ENCODE measurements at places on chromosomes 5 and 9.

DNA sequence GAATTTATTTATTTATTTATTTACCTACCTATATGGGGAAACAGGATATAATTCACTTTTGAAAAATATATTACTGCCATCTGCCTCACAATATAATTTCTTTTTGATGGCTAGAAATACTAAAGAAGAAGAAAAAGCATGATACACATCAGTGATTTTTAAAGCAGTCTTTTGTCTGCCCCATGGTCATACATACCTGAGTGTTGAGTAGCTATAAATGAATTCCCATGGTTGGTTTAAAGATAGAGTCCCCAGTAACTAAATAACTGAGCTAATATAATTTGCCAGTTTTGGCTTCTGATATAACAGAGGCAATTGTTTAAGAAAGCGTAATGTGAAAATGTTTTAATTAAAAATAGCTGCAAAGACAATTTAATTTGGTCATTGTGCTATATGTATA lies 447.8 kb downstream of the PDE4D start:
- DNase-seq, result no peak

GRCh38 chr9:106920701-106921283 lies 57.8 kb downstream of the ZNF462 start:
- DNase-seq, result no peak

DNA sequence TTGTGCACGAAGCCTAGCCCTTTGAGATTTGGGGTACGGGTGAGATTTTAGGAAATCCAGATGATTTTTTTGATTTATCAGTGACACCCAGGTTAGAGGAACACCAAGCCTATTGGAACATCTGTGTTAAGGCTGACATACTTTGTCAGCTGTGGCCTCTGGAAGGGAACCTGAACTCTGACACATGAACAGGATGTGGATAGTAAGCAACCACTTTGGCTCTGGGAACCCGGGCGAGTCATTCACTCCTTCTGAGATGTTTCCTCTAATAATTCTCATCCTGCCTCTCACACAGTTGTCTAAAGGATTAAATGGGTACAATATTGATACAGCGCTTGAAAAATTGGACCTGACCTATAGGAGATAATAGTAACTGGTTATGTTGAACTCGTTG lies 67.8 kb downstream of the FGF1 start:
- DNase-seq, result no peak

GRCh38 chr9:74610523-74611061 lies 113.5 kb downstream of the RORB start:
- no peak for DNase-seq

DNA sequence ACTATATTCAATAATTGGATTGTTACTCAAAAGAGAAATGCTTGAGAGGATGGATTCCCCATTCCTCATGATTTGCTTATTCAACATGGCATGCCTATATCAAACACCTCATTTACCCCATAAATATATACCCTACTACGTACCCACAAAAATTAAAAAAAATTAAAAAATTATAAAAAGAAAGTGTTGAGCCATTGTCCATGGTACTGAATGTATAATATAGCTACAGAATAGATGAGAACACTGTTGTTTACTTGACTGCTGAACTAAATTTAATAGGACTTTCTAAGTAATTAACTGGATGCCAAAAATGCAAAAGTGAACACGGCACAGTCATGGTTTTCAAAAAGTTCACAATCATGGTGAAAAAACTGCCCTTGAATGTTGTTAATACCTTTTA lies 725.8 kb downstream of the KCTD16 start:
- DNase-seq, result no peak

GRCh38 chr9:38700695-38701094 lies 19.2 kb downstream of the FAM240B start:
- no peak for DNase-seq

GRCh38 chr9:95724253-95724991 lies 151.1 kb upstream of the ERCC6L2 start:
- DNase-seq, result no peak

- DNase-seq, result no peak
Measured at GRCh38 chr5:8861764-8862163, 684.1 kb downstream of the SEMA5A start.

GRCh38 chr5:157497875-157498611 lies 38.0 kb downstream of the NIPAL4 start:
- no peak for DNase-seq

DNA sequence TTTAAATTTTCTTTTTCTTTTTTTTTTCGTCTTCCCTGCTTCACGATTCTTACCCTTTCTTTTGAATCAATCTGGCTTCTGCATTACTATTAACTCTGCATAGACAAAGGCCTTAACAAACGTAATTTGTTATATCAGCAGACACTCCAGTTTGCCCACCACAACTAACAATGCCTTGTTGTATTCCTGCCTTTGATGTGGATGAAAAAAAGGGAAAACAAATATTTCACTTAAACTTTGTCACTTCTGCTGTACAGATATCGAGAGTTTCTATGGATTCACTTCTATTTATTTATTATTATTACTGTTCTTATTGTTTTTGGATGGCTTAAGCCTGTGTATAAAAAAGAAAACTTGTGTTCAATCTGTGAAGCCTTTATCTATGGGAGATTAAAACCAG lies 352.2 kb downstream of the NTRK2 start:
- no peak for DNase-seq
